ENCODE measurements at places on chromosomes 2 and 18. TPM values are rescaled to one million over a fixed set of nuclear protein-coding genes. Genes with fewer than 3 reads are reported as not detected.

EVX2 gene
- total RNA-seq = not detected

M1AP gene
- not detected for total RNA-seq

TGFA gene
- total RNA-seq = 0.35 TPM

- peak; percentile 12 for DNase-seq
Measured at GRCh38 chr18:24019641-24020331, 5.2 kb downstream of the TTC39C start.

GRCh38 chr2:14011190-14011589 lies 621.3 kb upstream of the LRATD1 start:
- DNase-seq = no peak

Measured in CD8-positive, alpha-beta memory T cell (primary cell).